T1000 (cell line): ENCODE measurements at places on chromosomes 6 and 20.

DNA sequence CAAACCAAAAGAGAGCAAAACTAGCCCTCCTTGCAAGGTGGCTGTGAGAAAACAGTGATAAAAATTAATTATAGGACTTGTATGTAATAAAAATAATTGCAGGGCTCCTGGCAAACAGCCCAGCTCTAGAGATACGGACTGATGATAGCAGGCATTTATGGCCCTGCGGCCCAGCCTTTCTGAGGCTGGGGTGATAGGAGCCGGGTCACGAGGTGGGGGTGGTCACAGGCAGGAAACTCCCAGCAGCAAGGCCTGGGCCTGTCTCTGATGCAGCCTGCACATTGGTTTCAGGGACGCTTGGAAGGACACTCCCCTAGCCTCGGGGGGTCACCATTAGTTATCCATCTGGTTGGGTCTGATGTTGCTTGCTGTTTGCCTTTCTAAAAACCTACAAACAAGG is 18.7 kb upstream of the TTPAL start:
- DNase-seq: no peak

GRCh38 chr6:157300006-157300405 is 23.3 kb downstream of the TMEM242 start:
- no peak for DNase-seq

- DNase-seq: no peak
Measured at GRCh38 chr6:153215242-153215641, 84.2 kb upstream of the RGS17 start.

DNA sequence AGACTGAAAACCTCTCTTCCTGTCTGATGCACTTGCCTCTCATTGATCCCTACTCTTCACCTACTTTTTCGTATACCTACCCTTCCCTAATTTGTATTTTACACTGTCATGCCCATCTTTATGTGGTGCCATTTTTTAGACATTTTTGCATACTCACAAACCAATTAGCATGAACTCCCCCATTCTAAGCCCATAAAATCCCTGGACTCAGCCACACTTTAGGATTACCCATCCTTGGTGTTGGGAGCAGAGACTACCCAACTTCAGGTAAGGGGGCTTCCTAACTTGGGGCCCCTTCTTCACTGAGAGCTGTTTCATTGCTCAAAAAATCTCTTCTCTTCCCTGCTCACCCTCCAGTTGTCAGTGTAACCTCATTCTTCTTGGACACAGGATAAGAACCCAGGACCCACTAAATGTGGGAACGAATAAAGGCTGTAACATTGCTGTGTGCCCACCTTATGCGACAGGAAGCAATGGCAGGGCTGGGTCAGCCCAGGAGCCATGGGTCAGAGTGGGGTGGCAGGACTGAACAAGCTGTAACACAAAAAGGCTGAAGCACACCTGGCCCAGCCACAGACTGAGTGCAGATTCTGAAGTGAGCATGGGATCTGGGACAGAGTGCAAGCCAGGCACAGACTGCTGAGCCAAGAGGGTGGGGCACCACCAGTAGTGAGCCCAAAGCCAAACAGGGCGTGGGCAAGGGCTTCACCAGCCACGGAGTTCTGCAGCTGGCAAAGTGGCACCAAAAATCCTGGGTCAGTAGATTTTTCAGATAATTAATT is 789.1 kb upstream of the HS3ST5 start:
- no peak for DNase-seq

DNA sequence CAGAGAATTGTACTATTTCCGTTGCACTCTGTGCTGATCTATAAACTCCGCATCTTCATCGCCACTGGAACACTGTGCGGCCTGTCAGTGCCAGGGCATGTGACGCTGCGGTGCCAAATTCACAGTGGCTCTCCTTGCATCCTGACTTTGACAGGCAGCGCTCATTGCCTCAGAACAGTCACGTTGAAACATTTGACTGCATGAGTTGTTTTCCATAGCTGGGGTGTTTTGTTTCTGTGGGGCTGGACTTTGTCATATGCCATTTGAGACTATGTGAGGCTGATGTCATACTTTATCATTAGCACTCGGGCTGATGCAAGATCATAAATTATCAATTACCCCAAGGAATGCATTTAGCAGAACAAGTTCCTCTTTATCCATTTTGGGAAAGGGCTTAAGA is 32.7 kb downstream of the CFAP61 start:
- no peak for DNase-seq

DNA sequence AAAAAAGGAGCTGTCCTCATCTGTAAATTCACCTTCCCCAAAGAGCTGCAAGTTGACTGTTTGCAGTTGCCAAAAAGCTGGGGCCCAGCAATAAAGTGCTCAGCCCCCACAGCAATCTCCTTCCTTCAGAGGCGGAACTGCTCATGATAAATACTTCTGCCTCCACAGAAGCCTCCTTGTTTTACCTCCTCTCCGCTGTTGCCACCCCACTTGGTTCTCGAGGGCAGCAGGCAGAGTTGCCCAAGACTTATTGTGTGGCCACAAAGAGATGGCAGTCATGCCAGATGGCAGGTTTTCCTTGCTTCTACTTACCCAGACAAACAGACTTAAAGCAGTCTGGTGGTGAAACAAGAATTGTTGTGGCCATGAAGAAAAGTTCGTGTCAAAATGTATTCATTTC is 66.3 kb downstream of the SLX4IP start:
- no peak for DNase-seq

GRCh38 chr6:127301199-127301700 is 34.6 kb downstream of the RNF146 start:
- no peak for DNase-seq

- no peak for DNase-seq
Measured at GRCh38 chr6:125688138-125688537, 61.3 kb upstream of the HEY2 start.
